Fibroblast of upper back skin (primary cell): ENCODE measurements at places on chromosomes 5 and 9.

DNA sequence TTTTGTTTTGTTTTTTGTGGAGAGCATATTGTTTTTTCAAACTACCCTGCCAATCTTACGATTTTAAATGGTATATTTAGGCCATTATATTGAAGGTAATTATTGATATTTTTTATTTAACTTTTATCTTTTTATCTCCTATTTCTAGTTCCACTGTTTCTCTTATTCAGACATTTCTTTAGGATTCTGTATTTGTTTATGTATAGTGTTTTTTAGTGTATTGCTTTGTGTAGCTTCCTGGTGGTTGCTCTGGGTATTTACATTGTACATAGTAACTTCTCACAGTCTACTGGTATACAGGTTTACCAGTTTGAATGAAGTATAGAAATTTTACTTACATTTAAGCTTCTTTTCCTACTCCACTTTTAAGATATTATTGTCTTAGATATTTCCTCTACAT is 63.2 kb downstream of the ERCC6L2 start:
- no peak for DNase-seq

GRCh38 chr5:109878887-109879286 is 189.2 kb downstream of the MAN2A1 start:
- DNase-seq: no peak

DNA sequence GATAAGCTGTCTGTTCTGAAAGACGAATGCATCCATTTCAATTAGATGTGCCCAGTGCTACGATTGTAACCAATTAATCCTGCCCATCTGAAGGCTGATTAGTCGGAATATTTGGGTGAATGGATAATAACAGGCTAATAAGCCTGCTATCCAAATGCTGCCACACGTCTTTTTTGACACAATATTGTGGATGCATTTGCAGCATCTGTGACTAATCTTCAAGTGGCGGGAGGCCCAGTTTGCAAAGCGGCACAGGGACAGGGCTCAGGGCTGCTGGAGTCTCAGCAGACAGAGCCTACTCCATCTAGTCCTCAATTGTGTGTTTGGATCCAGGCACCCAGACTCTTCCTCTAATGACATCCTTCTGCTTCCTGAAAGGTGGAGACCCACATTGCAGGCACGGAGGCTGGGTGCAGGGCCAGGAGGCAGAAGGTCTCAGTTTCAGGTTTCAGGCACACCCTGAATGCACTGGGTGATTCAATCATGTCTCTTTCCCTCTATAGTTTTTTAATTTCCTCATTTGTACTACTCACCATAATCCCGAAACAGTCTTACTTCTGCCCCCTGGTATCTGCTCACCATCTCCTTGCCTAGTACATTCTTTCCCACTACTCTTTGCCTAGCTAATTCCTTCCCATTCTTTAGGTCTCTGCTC is 169.6 kb downstream of the ASTN2 start:
- no peak for DNase-seq

DNA sequence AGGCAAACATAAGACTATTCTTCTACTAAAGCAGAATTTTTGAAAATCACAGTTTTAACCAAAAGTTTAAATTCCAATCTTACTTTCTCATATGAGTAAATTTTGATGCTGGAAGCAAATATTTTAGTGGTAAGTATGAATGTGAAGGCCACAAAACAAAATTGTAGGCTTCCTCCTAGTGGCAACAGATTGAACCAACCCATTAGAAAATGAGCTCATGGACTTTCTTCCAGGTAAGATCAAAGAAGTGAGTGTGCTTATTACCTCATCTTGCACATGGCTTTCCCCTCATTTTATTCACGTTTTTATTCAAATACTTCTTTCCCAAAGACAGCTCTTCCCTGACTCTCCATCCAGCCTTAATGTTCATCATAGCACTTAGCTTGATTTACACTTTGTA is 16.5 kb upstream of the RLN2 start:
- DNase-seq: peak; percentile 2

DNA sequence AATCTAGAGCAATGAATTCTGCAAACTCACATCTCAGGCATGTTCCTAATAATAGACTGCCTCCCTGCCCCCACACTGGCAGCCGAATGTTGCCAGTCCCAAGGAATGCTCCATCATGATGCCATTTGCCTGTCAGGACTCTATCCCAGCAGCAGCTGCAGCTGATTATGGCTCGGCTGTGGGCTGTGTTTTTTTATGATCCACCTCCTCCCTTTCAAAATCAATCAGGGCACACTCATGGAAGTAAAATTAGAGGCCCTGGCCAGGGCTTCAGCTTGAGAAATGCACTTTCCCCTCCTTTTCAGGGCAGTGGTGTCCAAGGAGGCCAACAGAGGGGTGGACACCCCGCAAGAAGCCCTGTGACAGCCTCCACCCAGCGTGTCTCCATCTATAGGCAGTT is 176.7 kb upstream of the S1PR3 start:
- peak; percentile 92 for DNase-seq

DNA sequence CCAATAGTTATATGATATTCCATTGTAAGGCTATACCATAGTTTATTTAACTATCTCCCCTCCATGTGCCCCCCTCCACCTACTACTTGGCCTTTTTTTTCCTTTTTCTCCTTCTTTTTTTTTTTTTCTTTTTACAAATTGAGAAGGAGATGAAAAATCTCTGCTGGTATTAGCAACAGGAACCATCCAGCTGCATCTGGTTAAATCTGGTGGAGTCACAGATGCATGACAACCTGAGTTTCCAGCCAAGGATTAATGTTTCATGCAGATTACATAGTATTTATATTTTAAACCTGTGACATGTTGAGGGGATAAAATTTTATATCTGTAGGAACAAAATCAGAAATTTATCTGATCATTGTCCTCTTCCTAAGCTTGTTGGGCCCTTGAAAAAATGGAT is 128.5 kb upstream of the IQGAP2 start:
- no peak for DNase-seq

GRCh38 chr9:73741316-73741715 is 589.7 kb downstream of the ANXA1 start:
- DNase-seq: no peak
